Fibroblast of the aortic adventitia (primary cell): ENCODE measurements at places on chromosomes 1 and 21.

- no peak for DNase-seq
Measured at GRCh38 chr21:45570826-45571601, 28.8 kb upstream of the SLC19A1 start.

GRCh38 chr1:155051777-155052398 lies 772 bp downstream of the ADAM15 start:
- DNase-seq: peak; percentile 22

DNA sequence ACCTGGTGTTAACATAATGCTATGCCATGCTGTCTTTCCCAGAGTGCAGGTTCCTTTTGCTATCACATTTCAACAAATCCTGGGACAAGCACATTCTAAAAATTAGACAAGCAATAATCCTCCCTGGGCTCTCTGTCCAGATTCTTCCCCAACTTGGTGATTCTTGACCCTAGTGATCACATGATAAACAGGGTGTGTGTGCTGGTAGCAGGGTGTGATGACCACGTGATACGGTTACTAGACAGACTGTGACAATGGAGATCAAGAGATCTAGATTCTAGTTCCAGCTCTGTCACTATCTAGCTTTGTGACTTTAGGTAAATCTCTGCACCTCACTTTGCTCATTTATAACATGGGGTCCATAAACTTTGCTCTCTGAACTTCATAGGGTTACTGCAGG lies 61.9 kb upstream of the HSD17B7 start:
- no peak for DNase-seq

GRCh38 chr1:25682059-25682601 lies 65.5 kb downstream of the MAN1C1 start:
- DNase-seq: no peak

GRCh38 chr1:31289021-31289420 lies 7.6 kb downstream of the SNRNP40 start:
- DNase-seq: no peak

- DNase-seq: peak; percentile 88
Measured at GRCh38 chr1:37471345-37472231, 2.8 kb upstream of the ZC3H12A start.

GRCh38 chr21:35641271-35642016 lies 418.9 kb downstream of the SETD4 start:
- DNase-seq: peak; percentile 66

DNA sequence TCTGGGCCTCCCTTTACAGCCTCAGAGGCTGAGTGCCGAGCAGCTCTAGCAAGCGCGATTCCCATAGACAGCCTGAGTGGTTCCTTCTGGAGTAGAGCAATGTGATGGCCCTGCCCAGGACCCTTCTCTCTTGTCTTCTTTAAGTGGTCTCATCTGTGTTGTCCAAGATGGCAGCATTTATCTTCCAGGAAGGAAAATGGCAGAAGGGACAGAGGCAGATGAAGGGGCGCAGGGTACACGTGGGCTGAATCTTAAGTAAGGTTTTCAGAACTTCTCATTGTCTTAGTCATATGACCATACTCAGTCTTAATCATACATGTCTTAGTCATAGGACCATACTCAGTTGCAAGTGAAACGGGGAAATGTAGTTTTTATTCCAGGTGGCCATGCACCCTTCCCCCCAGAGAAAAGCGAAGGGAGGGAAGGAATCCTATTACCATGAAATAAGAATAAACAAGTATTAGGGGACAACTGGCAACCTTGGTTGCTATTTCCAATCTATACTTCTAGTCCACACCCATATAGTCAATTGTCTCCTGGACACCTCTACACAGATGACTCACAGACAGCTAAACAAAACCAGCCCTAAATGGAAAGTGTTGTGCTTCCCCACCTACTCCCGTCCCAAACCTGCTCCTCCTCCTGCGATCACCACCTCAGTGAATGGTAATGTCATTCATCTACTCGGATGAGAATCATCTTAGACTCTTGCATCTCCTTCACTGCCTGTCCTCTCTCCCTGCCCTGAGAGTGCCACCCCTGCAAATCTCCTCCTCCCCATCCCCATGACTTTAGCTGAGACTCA lies 13.3 kb downstream of the OVAAL start:
- DNase-seq: peak; percentile 22
